Activated CD8-positive, alpha-beta T cell treated with anti-CD3 and anti-CD28 coated beads for 36 hours (primary cell): ENCODE measurements at places on chromosomes 5 and 9. TPM values are rescaled to one million over a fixed set of nuclear protein-coding genes. Genes with fewer than 3 reads are reported as not detected.
A peak's percentile ranks its signal among the peaks of the same experiment; 100 is the strongest.

DNA sequence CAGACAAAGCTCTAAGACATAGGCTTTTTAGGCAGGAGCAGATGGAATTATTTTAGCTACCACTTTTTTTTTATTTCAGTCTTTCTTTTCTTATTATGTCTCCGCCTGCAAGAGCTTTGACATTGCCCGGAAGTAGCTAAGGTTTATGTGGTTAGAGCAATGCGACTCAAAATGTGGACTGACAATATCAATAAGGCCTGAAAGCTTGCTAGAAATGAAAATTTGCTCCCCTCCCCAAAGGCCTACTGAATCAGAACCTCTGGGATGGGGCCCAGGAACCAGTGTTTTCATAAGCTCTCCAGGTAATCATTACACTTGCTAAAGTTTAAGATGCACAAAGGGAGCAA, 81.3 kb downstream of the SUSD1 start:
- no peaks in the 10 kb centered on the region for H3K27me3 ChIP-seq
- H3K27ac ChIP-seq, result peak overlapping the region; percentile 3
- no peak overlapping the region for H3K4me3 ChIP-seq
- H3K36me3 ChIP-seq, result no peaks in the 10 kb centered on the region
- no peak for DNase-seq

- no peak for DNase-seq
- no peaks in the 10 kb centered on the region for H3K27me3 ChIP-seq
- H3K4me3 ChIP-seq, result no peak overlapping the region
- H3K27ac ChIP-seq, result no peak overlapping the region
Observed at GRCh38 chr9:27065288-27065687, 43.7 kb upstream of the TEK start.

DNA sequence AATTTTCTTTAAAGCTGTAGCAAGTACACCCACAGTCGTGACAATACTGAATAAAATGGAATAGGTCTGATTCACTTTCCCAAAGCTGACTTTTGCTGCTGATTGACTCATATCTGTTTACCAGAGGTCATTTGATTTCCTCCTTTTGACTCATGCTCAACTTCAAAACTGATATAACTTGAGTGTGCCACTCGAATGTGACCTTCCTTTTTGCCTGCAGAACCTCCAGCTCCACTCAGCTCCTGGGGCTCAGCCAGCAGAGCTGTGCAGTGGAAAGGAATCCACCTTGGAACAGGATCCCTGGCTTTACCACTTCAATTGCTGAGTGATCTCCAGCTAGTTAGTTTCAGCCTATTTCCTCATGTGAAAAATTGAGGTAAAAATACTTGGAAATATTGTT, 84.1 kb downstream of the FEM1C start:
- H3K36me3 ChIP-seq, result no peaks in the 10 kb centered on the region
- H3K27ac ChIP-seq, result no peak overlapping the region
- peaks cover 4% of the 10 kb centered on the region for H3K4me1 ChIP-seq
- H3K27me3 ChIP-seq, result peaks cover 22% of the 10 kb centered on the region
- peak; percentile 31 for DNase-seq

GRCh38 chr9:109391176-109391575, 70.3 kb upstream of the EPB41L4B start:
- no peak for DNase-seq
- no peak overlapping the region for H3K27ac ChIP-seq
- no peaks in the 10 kb centered on the region for H3K36me3 ChIP-seq
- no peak overlapping the region for H3K4me3 ChIP-seq

GRCh38 chr9:95089257-95090022, 228.1 kb downstream of the FANCC start:
- H3K36me3 ChIP-seq, result no peaks in the 10 kb centered on the region
- H3K27me3 ChIP-seq, result no peaks in the 10 kb centered on the region
- H3K4me3 ChIP-seq, result no peak overlapping the region
- no peak for DNase-seq
- H3K4me1 ChIP-seq, result peaks cover 7% of the 10 kb centered on the region

DNA sequence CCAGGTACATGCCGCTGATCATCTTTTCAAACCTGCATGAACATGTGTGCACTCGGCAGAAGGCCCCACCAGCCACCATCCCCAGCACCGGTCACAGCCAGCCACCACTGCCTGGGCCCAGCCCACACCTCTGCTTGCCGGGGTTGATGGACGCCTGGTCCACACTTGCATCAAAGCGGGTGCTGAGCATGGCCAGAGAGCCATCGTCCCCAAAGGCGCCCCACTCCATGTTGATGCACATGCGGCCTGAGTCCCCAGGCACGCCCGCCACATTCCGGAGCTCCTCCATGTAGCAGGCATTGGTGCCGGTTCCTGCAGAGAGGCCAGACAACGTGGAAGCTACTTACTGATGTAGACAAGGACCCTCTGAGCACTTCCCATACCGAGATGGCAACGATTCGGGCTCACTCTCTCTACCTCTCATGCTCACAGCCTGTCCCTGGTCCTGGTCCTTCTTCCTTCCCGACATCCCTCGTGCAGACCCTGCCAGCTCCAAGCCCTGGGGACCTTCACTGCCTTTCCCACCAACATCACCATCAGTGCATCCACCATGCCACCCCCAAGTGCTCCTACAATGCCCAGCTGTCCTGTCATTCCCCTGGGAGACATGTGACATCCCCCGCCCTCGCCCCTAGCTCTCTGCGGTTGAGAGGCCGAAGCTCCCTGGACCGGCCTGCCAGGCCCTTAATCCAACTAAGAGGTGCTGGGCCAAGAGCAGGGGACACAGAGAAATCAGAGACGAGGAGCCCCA, 17.2 kb downstream of the HK3 start:
- no peaks in the 10 kb centered on the region for H3K4me1 ChIP-seq
- no peak overlapping the region for H3K4me3 ChIP-seq
- no peak for DNase-seq
- no peak overlapping the region for H3K27ac ChIP-seq

GRCh38 chr5:58106754-58107410, 353.0 kb downstream of the PLK2 start:
- no peaks in the 10 kb centered on the region for H3K36me3 ChIP-seq
- no peak overlapping the region for H3K4me3 ChIP-seq
- no peak overlapping the region for H3K27ac ChIP-seq
- no peak for DNase-seq

- no peak overlapping the region for H3K27ac ChIP-seq
Observed at GRCh38 chr5:179534431-179534830, 15.9 kb upstream of the RUFY1 start.

- H3K36me3 ChIP-seq, result no peaks in the 10 kb centered on the region
- no peaks in the 10 kb centered on the region for H3K4me1 ChIP-seq
- no peak overlapping the region for H3K4me3 ChIP-seq
- no peak overlapping the region for H3K27ac ChIP-seq
- H3K27me3 ChIP-seq, result no peaks in the 10 kb centered on the region
- no peak for DNase-seq
Observed at GRCh38 chr5:179118756-179119414, 58.7 kb downstream of the ZNF354C start.

GRCh38 chr5:60699288-60699608, 718 bp downstream of the DEPDC1B start:
- peaks cover 18% of the 10 kb centered on the region for H3K4me1 ChIP-seq
- peaks cover 4% of the 10 kb centered on the region for H3K27me3 ChIP-seq

DNA sequence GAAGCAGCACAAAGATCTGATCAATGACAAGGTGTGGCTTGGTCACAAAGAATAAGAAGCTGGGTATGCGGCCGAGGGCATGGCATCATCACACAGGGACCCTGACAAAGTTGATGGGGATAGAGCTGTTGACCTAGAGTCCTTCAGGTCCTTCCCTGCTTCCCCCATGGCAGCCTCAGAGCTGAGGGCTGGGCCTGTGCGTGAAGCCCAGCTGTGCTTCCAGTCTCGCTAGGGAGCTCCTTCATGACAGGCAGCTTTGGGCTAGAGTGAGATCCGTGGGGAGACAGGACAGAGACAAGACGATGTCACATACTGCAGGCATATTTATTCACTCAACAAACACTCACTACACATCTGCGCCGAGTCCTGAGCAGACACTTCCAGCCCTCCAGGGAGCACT, 56.4 kb upstream of the NEURL1B start:
- H3K27ac ChIP-seq, result no peak overlapping the region
- H3K36me3 ChIP-seq, result no peaks in the 10 kb centered on the region
- DNase-seq, result no peak
- no peaks in the 10 kb centered on the region for H3K27me3 ChIP-seq
- no peak overlapping the region for H3K4me3 ChIP-seq
- H3K4me1 ChIP-seq, result no peaks in the 10 kb centered on the region

- H3K27me3 ChIP-seq, result peaks cover 5% of the 10 kb centered on the region
- no peaks in the 10 kb centered on the region for H3K36me3 ChIP-seq
- H3K4me3 ChIP-seq, result no peak overlapping the region
- no peak for DNase-seq
- no peaks in the 10 kb centered on the region for H3K4me1 ChIP-seq
- H3K27ac ChIP-seq, result no peak overlapping the region
Observed at GRCh38 chr9:116300360-116300870, 146.8 kb downstream of the PAPPA start.

DNA sequence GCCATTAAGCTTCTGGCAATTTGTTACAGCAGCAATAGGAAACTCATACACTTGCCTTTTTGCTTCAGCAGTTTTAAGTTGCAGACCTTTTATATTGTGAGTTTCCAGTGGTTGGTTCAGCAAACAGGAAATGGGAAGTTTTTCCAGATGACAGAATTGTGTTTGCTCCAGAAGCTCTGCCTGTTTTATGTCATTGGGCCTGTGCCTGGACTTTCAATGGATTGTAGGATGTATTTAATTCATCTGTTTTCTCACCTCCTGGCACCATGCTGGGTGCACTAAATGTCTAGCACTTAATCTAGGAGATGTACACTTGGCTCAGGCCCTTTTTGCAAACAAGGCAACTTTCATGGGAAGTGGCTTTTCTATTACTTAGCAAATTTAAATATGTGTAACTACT, 100.4 kb upstream of the CLINT1 start:
- no peak overlapping the region for H3K4me3 ChIP-seq
- H3K27me3 ChIP-seq, result peaks cover 6% of the 10 kb centered on the region
- DNase-seq, result no peak
- no peaks in the 10 kb centered on the region for H3K36me3 ChIP-seq
- H3K27ac ChIP-seq, result no peak overlapping the region

DNA sequence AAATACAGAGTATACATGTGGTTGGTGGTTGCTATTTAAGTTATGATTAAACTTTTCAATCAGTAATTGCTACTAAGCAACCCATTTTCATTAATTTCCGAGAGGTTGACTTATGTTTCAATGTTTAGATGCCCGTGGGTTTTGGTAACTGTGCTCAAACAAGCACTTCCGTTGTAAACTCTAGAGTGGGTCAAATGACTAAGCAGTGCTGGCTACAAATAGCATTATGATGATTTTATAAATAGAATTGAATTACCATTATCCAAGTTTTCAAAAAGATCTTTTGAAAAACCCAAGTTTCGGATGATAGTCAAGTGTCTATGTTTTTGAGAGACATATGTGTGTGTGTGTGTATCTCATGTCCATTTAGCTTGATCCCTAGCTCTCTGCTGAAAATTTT, 2369.4 kb upstream of the ACO1 start:
- H3K27me3 ChIP-seq, result no peaks in the 10 kb centered on the region
- no peak overlapping the region for H3K27ac ChIP-seq
- no peak overlapping the region for H3K4me3 ChIP-seq

GRCh38 chr5:1081519-1081918, 30.3 kb downstream of the SLC12A7 start:
- no peak overlapping the region for H3K4me3 ChIP-seq
- H3K36me3 ChIP-seq, result peaks cover 11% of the 10 kb centered on the region
- peak overlapping the region; percentile 55 for H3K27ac ChIP-seq
- no peaks in the 10 kb centered on the region for H3K27me3 ChIP-seq
- no peaks in the 10 kb centered on the region for H3K4me1 ChIP-seq

GRCh38 chr9:34551751-34552605, 29.2 kb upstream of the ENHO start:
- H3K36me3 ChIP-seq, result no peaks in the 10 kb centered on the region
- no peak for DNase-seq
- H3K27ac ChIP-seq, result no peak overlapping the region
- H3K27me3 ChIP-seq, result peaks cover 17% of the 10 kb centered on the region
- H3K4me3 ChIP-seq, result no peak overlapping the region
- H3K4me1 ChIP-seq, result no peaks in the 10 kb centered on the region

DNA sequence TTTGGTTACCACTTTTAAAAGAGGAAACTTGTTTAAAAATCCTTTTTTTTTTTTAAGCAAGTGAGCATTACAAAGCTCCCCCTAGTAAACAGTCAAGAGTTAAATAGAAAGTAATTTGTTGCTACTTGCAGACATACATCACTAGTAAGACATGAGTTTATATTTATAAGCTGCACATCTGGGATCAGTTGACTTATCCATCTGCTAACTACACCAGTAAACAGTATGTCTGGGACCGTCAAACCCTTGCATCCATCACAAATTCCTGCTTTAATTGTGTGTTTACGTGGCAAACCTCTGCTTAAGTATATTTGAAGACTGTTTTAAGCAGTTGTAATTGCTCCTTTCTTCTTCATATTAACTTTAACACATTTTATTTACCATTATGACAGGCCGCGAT, 146.8 kb downstream of the EBF1 start:
- no peak overlapping the region for H3K27ac ChIP-seq
- no peak for DNase-seq
- no peaks in the 10 kb centered on the region for H3K36me3 ChIP-seq

- H3K36me3 ChIP-seq, result peaks cover 45% of the 10 kb centered on the region
- no peak overlapping the region for H3K27ac ChIP-seq
- peaks cover 4% of the 10 kb centered on the region for H3K4me1 ChIP-seq
Observed at GRCh38 chr5:31427013-31427723, 104.7 kb downstream of the DROSHA start.

- H3K36me3 ChIP-seq, result no peaks in the 10 kb centered on the region
- no peaks in the 10 kb centered on the region for H3K4me1 ChIP-seq
- H3K27me3 ChIP-seq, result no peaks in the 10 kb centered on the region
- no peak overlapping the region for H3K27ac ChIP-seq
- H3K4me3 ChIP-seq, result no peak overlapping the region
- no peak for DNase-seq
Observed at GRCh38 chr5:123710031-123710430, 198.1 kb downstream of the CSNK1G3 start.

The GLRA1 gene
- total RNA-seq, result not detected

The GABRP gene
- total RNA-seq, result not detected

The ZMYND19 gene
- total RNA-seq, result 46.5 TPM

The SLC36A2 gene
- total RNA-seq, result not detected

The GPR150 gene
- total RNA-seq, result 0.45 TPM

The LCN6 gene
- not detected for total RNA-seq

The IL13 gene
- total RNA-seq, result 4.8 TPM

The COL5A1 gene
- 0.34 TPM for total RNA-seq

The PCDHB5 gene
- not detected for total RNA-seq

The PCDHGB3 gene
- 0.16 TPM for total RNA-seq
